ENCODE measurements at places on chromosomes 7 and 10.

DNA sequence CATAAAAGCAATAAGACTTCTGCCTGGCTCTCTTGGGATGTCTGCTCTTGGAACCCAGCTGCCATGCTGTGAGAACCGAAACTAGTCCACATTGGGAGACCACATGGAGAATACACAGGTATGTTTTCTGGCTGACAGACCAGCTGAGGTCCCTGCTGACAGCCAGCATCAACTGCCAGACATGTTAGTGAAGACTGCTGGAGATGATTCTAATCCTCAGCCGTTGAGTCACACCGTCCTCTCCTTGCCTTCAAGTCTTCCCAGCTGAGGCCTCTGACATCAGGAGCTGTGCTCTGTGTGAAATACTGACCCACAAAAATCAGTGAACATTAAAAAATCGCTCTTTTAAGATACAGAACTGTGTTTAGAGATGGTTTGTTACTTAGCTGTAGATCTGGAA, 36.9 kb upstream of the AGR2 start:
- no peak for DNase-seq

DNA sequence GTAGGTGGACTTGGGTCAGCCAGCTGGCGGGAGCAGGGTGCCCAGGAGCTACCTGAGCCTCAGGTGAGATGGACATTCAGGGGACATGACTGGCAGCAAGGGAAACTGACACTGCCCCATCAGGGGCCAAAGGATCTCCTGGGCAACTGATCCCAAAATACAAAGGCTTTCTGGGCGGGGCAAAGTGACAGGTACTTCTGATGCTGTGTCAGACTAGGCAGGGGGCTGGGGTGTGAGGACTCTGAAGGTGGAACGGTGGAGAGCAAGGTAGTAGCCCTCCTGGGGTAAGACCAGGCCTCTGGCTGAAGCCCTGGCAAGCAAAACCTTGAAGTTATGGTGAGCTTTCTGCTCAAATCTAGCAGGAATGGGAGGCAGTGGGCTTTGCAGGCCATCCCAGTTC, 4.4 kb downstream of the OPN4 start:
- no peak for DNase-seq

GRCh38 chr7:79284211-79284610, 169.3 kb downstream of the MAGI2 start:
- DNase-seq = no peak

- DNase-seq = no peak
Measured at GRCh38 chr10:35552650-35553342, 52.3 kb upstream of the GJD4 start.

- no peak for DNase-seq
Measured at GRCh38 chr7:75971961-75972763, 22.2 kb downstream of the TMEM120A start.

GRCh38 chr10:70191972-70192305, 21.6 kb upstream of the SAR1A start:
- no peak for DNase-seq

- DNase-seq = no peak
Measured at GRCh38 chr10:7261351-7261750, 149.5 kb downstream of the SFMBT2 start.

- no peak for DNase-seq
Measured at GRCh38 chr10:88017781-88018180, 154.4 kb downstream of the PTEN start.

DNA sequence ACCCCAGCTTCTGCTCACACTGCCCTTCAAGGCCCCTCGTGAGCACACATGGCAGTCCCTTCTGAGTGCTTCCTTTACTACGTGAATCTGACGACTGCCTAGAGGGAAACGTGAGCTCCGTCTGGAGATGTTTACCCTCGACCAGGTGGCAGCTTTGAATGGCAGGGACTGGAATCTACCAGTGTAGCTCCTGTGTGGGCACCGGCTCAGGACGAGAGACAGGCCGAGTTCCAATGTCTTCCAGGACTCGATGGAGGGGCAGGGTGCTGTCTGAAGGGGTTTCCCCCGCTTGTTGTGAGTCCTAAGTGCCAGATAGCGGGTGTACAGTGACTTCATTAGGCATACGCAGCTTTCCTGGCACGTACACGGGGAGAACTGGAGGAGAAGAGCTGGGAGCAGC, 229.9 kb downstream of the ADARB2 start:
- no peak for DNase-seq

Measured in posterior cingulate gyrus (tissue), 11 donors.